Suppressor macrophage treated with lipopolysaccharide for 1 hour (primary cell): ENCODE measurements at places on chromosomes 5 and 9.

- DNase-seq, result no peak
These were observed 11.2 kb upstream of the JAK2 start for GRCh38 chr9:4973902-4974301.

GRCh38 chr5:157516626-157517325, 56.8 kb downstream of the NIPAL4 start:
- peak; percentile 37 for DNase-seq

GRCh38 chr5:143304836-143305475, 98.5 kb downstream of the NR3C1 start:
- no peak for DNase-seq

DNA sequence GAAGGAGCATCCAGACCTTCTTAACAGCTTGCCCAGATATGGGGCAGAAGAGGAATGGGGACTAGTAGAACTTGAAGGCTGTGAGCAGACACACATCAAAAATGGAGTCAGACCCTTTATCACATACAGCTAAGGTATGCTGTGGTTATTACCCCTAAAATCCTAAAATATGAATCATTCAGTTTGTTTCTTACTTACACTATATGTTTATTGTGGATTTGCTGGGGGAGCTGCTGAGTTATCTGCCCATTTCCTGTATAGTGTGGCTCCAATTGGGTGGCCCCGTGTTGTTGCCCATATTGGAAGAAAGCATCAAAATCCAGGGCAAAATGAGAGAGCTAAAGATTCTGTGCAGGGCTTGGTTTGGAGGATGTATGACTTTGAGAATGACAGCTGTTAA, 56.9 kb downstream of the AP3S1 start:
- DNase-seq, result no peak

DNA sequence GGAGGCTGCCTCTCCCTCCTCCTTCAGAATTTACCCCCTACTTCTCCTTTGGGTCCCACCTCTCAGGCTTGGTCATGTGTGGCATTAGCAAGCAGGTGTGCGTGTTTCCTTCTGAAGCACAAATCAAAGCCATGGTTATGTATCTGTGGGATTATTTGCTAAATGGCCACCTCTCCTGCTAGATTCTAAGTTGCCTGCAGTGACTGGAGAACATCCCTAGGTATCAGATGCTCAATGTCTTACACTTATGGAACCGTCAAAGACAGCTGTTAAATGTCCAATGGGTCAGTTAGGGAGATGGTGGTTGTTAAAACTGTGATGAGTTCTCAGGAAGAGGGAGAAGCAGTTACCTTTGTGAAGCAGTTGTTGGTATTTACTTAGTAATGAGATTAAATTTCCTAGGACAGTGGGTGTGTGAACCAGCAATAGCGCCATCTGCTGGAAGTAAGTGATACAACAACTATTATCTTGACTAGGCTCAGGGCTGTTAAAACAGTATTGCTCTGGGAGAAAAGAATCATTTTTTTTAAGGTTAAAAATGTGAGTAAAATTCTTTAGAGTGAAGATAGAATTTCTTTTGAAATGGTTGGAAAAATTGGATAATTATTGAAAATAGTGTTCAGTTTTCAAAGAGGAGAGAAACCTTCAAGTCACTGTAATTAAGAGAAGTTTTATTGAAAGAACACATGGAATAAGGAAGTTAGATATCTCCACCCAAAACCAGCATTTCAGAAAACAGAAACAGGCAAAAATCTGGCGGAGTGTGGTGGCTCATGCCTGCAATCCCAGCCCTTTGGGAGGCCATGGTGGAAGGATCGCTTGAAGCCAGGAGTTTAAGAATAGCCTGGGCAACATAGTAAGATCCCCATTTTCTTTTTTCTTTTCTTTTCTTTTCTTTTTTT, 71.3 kb downstream of the TMC1 start:
- peak; percentile 72 for DNase-seq

DNA sequence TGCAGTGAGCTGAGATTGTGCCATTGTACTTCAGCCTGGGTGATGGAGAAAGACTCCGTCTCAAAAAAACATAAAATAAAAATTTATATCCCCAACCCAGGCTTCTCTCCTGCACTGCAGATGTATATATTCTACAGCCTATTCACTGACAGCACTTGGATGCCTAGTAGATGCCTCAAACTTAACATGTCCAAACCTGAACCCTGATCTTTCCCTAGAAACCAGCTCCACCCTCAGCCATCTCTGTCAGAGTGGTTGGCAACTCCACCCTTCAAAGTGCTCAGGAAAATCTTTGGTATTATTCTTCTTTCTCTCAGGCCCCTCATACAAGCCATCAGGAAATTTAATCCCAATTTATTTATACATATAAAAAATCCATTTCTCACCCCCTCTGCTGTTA, 36.9 kb upstream of the TXN start:
- DNase-seq, result no peak

GRCh38 chr5:163306421-163306820, 131.0 kb upstream of the CCNG1 start:
- DNase-seq, result peak; percentile 56

GRCh38 chr9:124191691-124192395, 65.9 kb upstream of the NEK6 start:
- DNase-seq, result peak; percentile 57

- DNase-seq, result no peak
These were observed 49.9 kb downstream of the C9orf152 start for GRCh38 chr9:110157823-110158664.

DNA sequence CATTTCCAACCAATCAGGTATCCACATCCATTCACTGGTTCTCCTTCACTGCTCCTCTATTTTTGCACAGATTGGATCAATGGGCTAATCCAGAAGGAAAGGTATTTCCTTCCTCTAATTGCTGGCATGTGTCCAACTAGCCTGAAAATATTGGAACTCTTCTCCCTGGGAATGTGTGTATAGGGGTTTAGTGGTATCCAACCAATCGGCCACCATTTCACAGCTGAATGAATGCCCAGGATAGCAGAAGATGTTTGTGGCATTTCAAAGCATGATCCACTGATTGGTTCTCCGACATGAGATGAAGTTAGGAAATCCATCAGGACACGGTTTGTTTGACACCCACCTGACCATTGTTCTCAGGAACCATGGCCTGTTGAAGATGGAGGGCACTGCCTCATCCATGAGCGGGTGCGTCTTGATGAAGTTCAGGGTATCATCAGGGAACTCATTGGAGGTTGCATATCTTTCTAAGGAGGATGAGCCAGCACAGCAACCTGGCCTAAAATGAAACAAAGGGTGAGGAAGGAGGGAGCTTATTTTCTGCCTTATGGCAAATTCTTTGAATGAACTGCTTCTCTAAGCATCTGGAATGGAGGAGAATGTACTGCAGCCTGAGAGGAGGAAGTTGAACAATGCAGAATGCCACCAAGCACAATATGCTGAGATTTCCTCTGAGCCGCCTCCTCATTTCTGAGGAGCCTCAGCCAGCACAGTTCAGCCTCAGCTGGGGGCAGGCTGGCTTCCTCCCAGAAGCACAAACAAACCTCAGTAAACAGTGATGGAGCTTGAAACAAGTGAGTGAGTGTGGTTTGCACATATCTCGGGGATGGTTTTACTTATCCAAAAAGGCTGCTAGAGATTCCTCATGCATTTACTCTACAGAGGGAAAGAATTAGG, 94.6 kb downstream of the SEMA6A start:
- no peak for DNase-seq

- DNase-seq, result no peak
These were observed 101.2 kb downstream of the NLN start for GRCh38 chr5:65823204-65823603.

- no peak for DNase-seq
These were observed 272.7 kb downstream of the NR3C1 start for GRCh38 chr5:143130613-143131305.

- DNase-seq, result no peak
These were observed 2.8 kb upstream of the CDK7 start for GRCh38 chr5:69231851-69232250.

DNA sequence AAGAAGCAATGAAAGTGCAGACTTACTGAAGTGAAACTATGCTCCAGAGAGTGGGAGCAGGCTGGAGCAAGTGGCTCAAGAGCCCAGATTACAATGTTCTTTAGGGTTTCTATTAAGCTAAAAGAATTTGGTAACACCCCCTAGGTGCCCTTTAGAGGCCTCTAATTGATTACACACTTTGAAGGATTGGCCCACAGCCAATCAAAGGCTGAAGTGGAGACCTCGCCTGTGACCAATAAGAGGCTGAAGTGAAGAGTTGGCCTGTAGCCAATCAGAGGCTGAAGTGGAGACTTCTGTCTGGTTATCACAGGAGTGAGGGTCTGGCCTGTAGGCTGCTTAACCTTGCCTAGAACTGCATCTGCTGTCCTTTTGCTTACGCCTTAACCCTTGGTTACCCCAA, 46.7 kb upstream of the SPATA31C2 start:
- DNase-seq, result no peak

GRCh38 chr5:79510638-79511037, 3.3 kb downstream of the HOMER1 start:
- no peak for DNase-seq

GRCh38 chr9:72384710-72385485, 19.9 kb upstream of the ZFAND5 start:
- DNase-seq, result no peak

- no peak for DNase-seq
These were observed 42.8 kb upstream of the LHFPL2 start for GRCh38 chr5:78691084-78691960.

DNA sequence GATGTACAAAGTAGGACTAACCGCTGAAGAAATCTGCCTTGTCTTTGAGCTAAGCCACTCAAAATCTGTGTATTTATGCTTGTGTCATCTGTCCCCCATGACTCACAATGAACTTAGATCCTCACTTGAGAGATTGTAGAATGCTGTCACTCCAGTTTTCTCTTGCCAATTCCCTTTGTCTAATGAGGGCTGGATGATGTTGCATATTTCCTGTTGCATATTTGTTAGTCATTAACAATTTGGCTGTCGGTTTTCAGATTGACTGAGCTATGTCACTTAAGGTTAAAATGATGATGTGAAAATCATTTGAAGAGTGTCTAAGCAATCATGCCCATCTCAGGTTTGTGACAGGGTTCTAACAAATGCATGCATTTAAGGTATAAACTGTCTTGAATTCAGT, 481.7 kb downstream of the CDH10 start:
- no peak for DNase-seq

DNA sequence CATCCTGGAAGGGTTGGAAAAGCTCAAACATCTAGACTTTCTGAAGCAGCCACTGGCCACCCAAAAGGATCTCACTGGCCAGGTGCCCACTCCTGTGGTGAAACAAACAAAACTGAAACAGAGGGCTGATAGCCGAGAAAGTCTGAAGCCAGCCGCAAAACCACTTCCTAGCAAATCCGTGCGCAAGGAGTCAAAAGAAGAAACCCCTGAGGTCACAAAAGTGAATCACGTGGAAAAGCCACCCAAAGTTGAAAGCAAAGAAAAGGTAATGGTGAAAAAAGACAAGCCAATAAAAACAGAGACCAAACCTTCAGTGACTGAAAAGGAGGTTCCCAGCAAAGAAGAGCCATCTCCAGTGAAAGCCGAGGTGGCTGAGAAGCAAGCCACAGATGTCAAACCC, 87.6 kb downstream of the MAP1B start:
- no peak for DNase-seq

GRCh38 chr9:112046181-112046580, 128.9 kb downstream of the SUSD1 start:
- no peak for DNase-seq

DNA sequence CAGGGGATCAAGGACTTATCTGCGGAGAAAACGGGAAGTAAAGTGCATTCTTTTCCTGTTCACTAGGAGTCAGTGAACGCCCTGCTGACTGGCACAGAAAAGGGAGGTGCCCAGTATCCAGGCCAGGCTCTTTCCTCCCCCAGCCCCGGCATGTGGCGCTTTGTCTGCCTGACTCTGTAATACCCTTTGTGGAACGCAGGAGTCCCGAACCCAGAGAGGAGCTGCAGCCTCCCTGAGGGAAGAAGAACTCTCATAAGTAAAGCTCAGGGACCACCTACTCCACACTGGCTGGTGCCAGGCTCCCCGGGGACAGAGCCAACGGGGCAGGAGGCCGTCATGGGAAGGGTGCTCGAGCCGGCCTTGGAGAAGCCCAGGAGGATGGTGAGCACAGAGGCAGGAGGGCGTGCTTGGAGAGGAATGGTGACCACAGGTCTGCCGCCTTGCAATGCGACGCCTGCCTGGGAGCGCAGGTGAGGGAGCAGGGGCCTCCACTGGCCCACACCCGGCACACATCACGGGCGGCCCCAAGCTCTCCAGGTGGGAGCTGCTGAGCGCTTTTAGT, 31.5 kb downstream of the VAV2 start:
- DNase-seq, result peak; percentile 73

DNA sequence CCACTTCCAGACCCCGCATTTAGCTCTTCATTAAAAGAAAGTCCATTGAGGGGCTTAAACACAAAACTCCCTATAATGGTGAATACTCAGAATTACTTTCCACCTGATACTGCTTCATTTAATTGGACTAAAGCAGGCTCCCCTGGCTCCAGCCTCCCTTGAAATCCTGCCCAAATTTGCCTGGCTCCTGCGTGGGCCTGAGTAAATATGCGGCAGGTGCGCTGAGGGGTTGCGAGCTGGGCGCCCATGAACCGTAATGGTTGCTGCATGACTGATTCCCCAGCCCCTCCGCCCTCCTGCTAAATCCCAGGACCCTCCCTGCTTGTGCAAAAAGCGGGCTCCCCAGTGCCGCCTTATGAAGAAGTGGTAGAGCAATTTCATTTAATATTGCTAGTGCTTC, 639.7 kb downstream of the BNC2 start:
- no peak for DNase-seq

- DNase-seq, result peak; percentile 36
These were observed 1.5 kb downstream of the PIP5K1B start for GRCh38 chr9:68706363-68707201.

GRCh38 chr5:178069909-178070308, 43.4 kb upstream of the N4BP3 start:
- peak; percentile 63 for DNase-seq

DNA sequence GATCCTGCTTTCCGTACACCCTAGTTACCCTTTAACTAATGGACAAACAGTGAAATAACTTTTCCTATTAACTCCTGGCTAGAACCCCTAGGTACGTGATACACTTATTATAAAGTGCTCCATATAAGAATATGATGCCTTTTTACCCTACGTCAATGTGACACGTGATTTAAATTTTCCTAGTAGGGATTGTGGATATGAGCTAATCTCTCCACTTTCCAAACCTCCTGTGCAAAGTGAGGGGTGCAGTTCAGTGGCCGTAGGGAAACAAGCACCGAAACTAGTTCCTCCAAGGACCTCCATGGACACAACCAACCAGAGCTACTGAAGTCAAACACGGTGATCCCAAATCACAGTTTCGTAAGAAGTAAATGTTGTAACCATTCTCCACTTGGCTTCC, 19.3 kb downstream of the NFIB start:
- no peak for DNase-seq

- no peak for DNase-seq
These were observed 4.4 kb downstream of the ABL1 start for GRCh38 chr9:130839132-130840111.

- DNase-seq, result no peak
These were observed 80.7 kb downstream of the FSTL4 start for GRCh38 chr5:133531594-133531993.
